ENCODE measurements at places on chromosomes 3 and 15.
A peak's percentile ranks its signal among the peaks of the same experiment; 100 is the strongest.

DNA sequence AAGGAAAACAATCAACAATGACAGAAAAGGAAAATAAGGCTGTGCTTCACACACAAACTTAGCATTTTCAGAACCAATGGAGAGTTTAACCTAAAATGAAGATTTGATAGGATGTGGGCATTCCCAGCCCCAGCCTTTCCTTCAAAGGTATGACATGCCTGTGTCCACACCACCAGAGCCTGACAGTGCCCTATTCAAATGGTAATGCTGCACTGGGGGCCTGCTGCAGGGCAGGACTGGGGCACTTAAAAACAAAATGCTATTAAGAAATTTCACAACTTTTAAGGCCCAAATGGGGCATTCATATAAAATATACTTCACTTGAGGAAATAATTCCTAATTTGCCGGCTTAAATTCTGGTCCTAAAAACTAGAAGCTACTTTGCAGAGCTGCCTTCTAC, 30.9 kb upstream of the TKT start:
- DNase-seq = no peak

DNA sequence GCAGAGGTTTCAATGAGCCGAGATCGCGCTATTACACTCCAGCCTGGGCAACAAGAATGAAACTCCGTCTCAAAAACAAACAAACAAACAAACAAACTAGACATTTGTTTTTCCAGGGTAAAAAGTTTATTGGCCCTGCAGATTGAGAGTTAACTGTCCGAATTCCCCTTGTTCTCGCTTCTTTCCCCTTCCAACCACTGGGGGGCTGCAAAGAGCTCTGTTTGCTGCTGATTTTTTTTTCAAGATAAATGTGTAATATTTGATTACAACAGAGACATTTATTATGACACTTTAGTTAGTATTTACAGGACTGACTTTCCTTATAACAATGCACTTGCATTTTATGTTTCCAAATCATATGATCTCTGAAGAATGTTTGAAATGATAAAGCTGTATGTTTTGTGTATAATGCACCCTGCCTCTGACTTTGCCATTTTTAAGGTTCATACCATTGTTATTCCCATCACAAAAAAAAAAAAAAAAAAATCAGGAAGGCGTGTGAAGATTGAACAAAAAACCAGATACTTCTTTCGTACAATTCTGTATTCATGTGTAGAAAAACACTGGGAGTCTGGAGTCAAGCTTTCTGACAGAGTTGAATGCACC, 2.8 kb downstream of the CLSTN2 start:
- DNase-seq = no peak

DNA sequence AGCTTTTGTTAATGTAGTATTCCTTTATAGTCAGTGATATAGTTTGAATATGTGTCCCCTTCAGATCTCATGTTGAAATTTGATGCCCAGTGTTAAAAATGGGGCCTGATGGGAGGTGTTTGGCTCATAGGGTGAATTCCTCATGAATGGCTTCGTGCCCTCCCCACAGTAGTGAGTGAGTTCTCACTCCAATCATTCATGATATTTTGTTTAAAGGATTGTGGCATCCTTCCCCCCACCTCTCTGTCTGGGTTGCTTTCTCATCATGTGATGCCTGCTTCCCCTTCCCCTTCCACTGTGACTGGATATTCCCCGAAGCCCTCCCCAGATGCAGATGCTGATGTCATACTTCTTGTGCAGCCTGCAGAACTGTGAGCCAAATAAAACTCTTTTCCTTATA, 649.8 kb upstream of the NR2F2 start:
- no peak for DNase-seq

- no peak for DNase-seq
These were observed 32.2 kb upstream of the ADCY5 start for GRCh38 chr3:123481071-123481470.

DNA sequence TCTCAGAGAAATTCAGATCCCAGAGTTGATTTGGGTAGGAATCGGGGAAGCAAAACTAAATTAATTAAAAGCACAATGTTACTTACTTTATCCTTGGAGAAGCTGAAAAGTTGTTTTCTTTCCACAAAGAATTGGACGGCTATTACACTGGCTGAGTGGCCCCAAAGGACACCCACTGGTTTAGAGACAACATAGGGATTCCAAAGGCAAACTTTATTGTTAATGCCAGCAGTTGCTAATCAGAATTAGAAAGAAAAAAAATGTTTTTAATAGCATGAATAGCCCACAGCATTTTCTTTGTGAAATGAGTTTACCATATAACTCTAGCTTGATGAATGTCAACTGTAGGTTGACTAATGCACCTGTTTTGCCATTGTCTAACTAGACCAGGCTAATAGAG, 51.7 kb downstream of the WDR49 start:
- DNase-seq = no peak

DNA sequence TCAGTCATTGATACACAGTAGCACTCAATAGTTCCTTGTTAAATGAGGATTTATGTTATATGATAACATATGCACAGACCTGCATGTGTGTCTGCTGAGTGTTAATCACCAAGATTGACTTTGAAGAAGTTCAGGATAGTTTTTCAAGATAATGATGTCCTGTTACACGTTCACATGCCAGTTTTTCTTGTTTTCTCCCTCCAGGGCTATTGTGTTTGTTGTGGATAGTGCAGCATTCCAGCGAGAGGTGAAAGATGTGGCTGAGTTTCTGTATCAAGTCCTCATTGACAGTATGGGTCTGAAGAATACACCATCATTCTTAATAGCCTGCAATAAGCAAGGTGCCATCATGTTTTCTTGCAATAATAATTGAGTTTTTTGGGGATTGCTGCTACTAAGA, 9.8 kb downstream of the SRPRB start:
- no peak for DNase-seq

GRCh38 chr3:126434264-126434590, 39.5 kb downstream of the CFAP100 start:
- no peak for DNase-seq

GRCh38 chr3:122903171-122903570, 108.3 kb downstream of the SLC49A4 start:
- DNase-seq = no peak

DNA sequence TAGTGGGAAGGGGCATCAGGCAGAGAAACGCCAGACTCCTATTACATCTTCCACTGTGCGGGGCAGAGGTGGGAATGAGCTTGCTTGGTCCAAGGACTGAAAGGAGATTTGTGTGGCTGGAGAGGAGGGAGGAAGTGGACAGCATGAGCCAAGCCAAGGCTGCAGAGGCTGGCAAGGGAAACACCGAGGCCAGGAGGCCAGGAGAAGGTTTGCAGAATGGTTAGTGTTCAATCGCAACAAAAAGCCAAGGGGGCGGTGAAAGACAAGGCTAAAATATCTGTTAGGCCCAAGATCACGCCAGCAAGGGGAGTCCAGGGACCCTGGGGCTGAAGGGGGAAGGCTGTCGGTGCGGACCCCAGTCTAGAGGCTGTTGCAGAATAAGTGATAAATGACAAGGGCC, 75.8 kb downstream of the CPN2 start:
- DNase-seq = no peak

DNA sequence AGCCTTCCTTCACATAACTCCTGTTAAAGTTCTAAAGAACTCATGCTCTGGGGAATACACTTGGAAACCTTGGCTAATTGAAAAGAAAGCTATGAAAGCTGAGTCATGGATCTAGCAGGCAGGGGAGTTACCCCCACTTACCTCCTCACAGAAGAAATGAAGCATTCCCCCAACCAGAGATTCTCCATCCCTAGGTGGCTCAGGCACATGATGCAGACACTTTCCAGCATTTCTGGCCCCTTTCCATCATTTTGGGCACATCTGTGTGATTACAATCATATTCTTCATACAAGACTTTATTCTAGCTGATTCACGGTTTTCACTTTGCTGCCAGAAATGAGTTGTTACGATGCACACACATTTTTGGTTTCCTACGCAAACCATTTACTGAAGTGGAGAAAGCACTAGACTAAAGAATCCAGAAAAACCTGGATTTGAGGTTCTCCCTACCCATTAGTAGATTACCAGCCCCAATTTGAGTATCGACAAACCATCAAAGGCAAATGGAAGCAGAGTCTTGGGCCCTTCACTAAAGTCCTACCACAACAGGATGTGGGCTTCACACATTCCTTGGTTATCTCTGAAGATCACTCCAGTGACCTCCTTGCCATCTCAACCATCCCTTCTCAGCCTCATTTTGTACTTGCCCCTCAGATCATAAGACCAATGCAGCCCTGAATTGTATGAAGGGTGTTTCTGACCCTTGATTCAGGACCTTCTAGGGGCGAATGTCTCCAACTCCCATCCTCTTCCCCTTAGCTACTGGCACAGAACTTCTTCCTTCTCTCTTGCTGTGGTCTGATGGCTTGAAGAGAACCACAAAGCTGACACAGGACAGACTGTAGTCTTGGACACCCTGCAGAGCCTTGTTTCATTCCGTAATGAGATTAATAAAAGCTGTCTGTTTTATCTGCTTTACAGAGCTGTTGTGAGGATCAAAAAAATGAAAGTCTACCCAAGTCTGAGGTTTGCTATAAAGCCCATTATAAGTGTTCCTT, 42.5 kb upstream of the SNRK start:
- no peak for DNase-seq

DNA sequence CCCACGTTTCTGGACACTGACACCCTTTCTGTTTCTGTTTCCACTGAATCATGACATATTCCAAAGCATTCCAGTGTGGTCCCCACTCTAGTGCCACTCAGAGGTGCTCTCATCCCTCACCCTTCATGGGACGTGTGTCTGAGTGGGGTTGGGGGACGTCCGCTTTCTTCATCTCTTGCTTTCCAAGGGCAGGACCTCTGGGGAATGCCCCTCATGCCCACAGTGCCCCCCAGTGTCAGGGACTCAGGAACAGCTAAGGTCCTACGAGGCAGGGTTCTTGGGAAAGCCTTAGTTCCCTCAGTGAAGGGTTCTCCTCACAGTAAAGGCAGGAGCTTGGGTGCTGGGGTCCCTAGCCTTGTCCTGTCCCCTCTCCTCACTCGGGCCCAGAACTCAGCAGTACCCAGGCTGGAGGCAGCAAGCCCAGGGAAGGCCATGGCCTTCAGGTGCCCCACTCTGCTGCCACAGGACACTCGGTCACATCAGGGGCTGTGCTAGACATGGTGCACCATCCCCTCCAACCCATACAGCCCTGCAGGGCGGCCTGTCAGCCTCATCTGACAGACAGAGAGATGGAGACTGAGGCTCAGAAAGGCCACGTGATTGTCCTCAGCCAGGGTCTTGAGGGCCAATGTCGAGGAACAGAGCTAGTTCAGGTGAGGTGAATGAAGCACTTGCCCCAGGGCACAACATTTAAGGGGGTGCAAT, 261.0 kb downstream of the TLE3 start:
- DNase-seq = no peak

DNA sequence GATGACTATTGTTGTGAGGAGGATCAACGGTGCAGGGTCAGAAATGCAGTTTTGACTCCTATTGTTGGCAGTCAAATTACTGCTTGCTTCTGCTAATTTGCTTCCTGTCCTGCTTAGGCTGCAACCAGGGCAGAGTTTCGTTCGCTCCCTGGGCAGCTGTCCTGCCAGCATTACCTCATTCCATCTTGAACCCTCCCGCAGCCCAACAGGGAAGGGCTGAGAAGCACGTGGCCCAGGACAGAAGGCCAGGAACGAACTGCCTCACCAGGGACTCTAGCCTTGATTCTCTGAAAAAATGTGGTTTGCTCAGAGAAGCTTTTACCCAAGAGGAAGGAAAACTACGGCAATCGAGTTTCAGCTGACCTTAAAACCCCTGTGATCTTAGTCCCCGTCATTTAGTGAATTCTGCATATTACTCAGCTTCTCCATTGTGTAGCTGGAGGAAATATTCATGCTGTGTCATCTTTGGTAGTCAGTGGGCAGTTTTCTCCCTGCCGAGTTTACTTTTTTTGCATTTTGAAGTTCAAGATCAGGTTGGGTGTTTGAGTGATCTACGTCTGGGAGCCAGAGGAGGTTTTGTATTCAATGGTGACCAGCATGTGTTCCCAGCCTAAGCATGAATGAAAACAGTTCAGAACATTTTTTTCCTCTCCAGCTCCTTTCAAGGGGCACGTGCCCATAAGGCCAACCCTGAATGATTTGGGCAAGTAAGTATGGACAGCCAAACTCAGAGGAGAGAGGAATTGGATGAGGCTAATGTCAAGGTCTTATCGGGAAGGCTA, 23.0 kb downstream of the TLNRD1 start:
- no peak for DNase-seq

DNA sequence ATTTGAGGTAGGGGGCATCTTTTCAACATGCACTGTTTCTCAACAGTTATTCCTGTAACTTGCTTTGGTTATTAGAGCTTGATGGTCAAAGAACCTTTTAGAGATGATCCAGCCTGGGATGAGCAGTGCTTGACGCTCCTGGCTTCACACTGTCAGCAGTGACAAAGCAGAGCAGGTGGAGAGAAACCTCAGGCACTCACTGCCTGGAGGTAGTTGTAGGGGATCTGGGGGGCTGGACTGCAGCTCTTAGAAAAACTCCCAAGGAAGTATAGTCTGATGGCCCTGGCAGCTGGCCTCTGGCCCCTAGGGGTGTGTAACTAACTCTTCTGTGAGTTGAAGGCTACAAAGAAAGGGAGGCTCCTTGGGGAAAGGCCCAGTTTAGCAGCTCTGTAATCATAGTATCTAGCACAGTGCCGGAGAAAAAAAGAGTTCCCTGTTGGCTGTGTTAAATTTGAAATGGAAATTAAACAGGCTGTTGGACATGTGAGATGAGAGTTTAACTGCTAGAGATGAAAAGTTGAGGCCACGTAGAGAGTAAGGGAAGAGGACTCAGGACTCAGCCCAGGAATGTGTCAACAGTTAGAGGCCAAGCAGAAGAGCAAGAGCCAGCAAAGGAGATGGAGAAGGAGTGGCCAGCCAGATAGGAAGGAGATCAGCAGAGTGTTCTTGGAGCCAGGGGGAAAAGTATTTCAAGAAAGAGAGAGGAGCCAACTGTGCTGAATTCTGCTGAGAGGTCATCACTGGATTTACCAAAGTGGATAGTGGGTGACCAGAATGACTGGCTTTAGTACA, 14.2 kb downstream of the OXNAD1 start:
- DNase-seq = no peak

GRCh38 chr15:79192462-79193036, 90.0 kb upstream of the ANKRD34C start:
- DNase-seq = peak; percentile 68

DNA sequence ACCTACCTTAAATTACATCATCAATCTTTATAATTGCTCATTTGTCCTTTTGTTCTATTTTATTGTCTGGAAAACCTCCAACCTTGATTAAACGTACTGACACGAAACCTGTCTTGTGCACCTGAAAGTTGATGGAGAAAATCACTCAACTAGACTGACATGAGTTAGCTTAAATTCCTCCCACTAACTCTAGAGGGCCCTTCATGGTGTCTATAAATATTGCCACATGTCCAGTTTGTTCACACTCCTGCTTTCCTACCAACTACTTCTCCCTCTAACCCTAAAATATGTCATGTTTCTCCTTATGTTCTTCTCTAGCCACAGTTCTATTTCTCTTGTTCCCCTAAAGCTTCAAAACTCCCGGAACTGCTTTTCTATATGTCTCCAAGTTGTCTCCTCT, 59.8 kb upstream of the SGO1 start:
- no peak for DNase-seq

DNA sequence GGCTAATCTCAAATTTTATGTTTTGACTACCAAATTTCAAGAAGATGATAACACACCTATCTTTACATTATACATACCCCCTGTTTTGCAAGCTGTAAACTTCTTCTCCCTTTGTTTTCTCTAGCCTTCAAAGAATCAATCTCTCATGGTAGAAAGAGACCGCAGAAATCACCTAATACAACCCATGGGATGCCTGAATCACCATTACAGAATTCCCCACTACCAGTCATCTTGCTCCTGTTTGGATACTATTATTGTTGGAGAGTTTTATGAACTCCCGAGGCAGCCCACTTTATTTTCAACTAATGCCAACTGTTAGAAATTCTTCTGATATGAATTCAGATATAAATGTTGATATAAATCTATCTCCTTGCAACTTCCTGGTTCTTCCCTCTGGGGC, 110.9 kb downstream of the FRMD5 start:
- DNase-seq = no peak

Measured in NCI-H187 (cell line).